ENCODE measurements at places on chromosomes 5 and 9.

GRCh38 chr5:143801252-143801939 is 10.6 kb upstream of the HMHB1 start:
- DNase-seq: no peak

- DNase-seq: no peak
Measured at GRCh38 chr5:87233143-87233542, 34.5 kb upstream of the RASA1 start.

DNA sequence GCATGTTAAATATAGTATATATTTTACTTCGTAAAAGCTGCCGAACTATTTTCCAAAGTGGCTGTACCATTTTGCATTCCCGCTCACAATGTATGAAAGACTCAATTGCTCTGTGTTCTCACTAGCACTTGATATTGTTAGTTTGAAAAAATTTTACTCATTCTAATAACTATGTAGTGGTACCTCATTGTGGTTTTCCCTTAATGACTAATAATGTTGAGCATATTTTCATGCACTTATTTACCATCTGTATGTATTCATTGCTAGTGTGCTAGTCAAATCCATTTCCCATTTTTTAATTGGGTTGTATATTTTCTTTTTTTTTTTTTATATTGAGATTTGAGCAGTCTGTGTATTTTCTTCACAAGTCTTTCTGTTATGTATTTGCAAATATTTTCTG is 58.4 kb downstream of the RANBP17 start:
- no peak for DNase-seq

GRCh38 chr5:73955271-73955846 is 329.4 kb downstream of the ARHGEF28 start:
- DNase-seq: no peak

DNA sequence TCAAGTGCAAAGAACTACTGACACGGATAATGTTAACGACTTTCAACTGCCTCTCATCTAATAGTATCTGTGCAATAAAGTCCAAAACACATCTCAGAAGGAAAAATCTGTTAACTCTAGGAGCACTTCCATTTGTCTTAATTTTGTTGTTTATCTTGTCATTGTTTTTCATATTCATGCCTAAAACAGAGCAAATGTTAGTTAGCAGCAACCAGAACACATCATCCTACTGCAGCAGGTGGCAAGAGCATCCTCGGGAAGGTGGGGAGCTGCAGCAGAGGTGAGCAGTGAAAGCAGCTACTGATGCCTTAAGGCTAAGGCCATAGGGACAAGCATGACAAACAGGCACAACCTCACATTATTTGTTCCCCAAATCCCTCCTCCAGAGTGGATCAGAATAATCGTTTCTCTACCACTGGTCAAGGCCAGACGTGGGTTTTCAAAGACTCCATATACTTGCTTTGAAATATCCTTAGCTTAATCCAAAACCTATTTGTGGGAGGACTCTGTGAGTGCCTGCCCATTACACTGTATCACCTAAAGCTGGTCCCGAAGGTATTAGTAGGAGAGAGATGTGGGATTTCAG is 1.0 kb downstream of the HMGCS1 start:
- DNase-seq: no peak

GRCh38 chr5:25029004-25029403 is 384.2 kb upstream of the CDH10 start:
- DNase-seq: no peak

DNA sequence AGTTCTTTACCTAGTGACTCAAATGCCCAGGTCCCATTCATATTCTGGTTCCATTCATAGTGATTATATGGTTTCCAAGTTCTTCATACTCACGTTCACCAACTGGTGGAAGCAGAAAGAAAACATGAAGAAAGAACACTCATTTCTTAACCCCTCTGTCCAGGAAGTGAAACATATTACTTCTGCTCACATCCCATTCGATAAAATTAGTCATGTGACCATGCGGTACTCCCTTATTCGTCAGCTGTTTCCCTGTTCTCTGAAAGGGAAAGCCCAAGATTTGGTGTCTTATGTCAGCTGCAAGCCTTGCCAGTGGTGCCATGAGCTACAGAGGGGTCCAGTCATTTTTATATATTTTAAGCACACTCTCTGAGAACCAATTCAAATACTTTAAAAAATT is 387.0 kb upstream of the DMAC1 start:
- DNase-seq: no peak

DNA sequence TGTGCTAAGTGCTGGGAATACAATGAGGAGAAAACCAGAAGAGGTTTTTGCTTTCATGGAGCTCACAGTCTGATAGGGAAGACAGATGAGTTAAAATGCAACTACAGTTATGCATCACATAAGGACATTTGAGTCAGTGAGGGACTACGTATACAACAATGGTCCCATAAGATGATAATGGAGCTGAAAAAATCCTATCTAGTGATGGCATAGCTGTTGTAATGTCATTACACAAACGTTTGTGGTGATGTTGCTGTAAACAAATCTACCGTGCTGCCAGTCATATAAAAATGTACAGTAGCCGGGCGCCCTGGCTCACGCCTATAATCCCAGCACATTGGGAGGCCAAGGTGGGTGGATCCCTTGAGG is 110.1 kb upstream of the RAD23B start:
- DNase-seq: no peak

DNA sequence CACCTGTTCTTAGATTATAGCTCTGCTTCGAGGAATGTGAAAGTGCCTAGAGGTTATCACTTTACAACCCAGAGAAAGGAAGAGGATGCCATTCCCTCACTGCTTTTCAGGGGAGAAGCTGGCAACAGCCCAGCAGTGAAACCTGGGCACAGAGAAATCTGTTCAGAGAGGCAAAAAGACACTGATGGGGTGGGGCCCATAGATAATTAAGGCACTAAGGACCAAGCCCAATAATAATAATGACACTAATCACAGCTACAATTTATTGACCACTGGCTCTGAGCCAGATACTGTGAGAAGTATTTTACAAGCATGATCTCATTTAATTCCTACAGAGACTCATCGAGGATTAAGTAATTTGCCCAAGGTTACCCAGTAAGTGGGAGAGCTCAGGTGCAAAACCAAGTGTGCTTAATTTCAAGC is 168.3 kb downstream of the PIK3R1 start:
- DNase-seq: no peak

DNA sequence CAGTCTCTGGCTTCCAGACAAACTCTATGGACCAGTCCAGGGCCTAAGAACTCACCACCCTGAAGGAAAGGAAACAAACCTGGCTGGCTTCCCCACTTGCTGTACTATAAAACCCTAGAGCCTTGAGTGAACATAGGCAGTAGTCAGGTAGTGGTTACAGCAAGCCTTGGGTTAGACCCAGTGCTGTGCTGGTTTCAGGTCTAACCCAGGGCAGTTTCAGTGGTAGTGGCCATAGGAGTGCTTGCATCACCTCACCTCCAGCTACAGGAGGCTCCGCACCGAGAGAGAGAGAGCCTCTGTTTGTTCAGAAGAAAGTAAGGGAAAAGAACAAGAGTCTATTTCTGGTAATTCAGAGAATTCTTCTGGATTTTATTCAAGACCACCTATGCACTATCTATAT is 714.1 kb upstream of the CDH10 start:
- no peak for DNase-seq

DNA sequence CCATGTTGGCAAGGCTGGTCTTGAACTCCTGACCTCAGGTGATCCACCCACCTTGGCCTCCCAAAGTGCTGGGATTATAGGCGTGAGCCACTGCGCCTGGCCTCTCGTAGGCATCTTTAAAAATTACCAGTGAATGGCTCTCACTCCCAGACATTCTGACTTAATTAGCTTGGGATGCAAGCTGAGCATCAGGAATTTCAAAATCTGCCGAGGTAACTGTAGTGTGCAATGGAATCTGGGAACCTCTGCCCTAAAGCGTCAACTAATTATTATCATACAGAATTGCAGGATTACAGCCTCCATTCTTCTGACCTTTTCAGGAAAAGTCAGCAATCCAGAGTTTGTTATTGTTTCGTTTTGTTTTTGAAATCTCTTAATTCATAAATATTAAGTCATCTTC is 213.4 kb upstream of the DMAC1 start:
- DNase-seq: peak; percentile 17

DNA sequence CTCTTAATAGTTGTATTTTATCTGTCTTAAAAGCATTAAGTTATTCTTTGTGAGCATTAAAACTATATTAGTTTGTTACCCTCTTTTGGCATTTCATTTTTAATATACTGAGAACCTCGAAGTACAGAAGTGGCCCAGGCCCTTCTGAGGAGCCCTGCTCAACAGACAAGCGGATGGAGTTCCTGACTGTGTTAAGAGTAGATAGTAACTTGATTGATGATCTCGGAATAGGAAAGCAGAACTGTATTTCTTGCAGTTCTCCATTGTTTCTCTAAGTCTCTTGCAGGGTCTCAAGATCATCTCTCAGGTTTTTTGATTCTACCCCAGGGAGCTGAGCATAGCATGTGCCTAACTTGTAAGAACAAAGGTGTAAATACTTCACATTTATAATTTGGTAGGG is 139.6 kb downstream of the SMARCA2 start:
- no peak for DNase-seq

GRCh38 chr5:177545487-177546257 is 8.7 kb downstream of the FAM193B start:
- DNase-seq: peak; percentile 82

DNA sequence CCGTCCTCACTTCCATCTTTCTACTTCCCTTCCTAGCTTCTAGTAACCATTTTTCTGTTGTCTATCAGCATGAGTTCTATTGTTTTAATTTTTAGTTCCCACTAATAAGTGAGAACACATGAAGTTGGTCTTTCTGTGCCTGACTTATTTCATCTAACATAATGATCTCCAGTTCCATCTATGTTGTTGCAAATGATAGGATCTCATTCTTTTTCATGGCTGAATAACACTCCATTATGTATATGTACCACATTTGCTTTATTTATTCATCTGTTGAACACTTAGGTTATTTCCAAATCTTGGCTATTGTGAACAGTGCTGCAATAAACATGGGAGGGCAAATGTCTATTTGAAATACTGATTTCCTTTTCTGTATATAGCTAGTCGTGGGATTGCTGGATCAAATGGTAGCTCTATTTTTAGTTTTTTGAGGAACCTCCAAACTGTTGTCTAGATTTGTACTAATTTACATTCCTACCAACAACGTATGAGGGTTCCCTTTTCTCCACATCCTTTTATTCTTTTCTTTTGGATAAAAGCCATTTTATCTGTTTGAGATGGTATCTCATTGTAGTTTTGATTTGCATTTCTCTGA is 50.3 kb downstream of the NSD1 start:
- DNase-seq: no peak

DNA sequence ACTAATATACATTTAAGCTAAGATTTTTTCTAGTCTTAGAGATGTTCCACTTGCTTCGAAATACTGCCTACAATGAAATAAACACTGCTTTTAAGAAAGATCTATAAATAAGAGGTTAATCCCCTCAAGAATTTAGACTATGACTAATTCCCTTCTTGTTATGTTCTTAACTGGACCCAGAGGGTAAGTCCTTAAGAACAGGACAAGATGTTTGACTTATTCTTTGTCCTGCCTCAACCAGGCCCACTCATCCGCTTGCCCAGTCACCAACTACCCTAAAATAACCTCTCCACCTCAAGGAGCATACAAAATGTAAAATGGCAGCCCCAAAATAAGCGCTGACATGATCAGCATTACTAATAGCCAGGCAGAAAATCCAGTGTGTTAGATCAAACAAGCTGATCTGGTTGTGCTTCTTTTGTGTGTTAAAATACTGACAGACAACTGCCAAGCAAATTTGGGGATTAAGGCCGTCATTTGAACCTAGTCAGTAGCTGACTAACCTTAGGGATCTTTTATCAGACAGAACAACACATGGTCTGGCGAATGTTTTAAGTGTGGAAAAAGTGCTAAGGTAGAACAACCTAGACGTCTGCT is 93.7 kb upstream of the SMC5 start:
- no peak for DNase-seq

GRCh38 chr9:13427587-13427986 is 148.1 kb upstream of the MPDZ start:
- peak; percentile 24 for DNase-seq

GRCh38 chr5:65742565-65743231 is 20.7 kb downstream of the NLN start:
- DNase-seq: peak; percentile 79

DNA sequence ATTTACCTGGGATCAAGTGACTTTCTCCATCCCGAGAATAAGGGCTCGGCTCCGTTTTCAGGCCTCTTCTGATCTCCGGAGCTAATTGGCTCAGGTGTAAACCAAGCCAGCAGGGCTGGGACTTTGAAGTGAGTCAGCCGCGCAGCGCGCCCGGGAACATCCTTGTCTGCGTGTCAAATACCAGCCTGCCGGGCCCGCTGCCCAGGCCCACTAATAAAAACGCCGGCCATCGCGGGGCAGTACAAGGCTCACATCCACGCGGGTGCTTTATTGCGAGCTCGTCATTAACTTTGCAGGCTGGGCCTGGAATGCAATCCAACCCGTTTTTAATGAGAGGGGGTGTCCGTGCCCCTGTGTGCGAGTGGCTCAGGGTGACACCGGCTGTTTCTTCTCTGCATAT is 416.8 kb downstream of the IRX2 start:
- no peak for DNase-seq

DNA sequence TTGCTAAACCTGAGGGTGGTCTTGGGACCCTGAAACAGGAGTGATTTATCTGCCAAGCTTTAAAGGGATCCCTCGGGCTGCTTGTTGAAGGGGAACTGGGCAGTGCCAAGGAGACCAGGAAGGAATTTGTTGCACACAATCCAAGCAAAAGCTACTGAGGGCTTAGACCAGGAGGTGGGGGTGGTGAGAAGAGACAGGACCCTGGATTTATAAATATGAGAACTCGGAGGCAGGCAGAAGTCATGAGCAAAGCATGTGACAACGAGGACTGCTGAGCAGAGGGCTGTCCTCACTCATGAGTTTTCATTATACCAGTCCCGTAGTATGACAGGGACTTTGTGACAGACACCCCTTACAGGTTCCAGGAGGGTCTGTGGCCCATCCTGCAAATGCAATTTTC is 237.3 kb downstream of the DRD1 start:
- no peak for DNase-seq

GRCh38 chr9:117487555-117488175 is 72.8 kb upstream of the ASTN2 start:
- peak; percentile 4 for DNase-seq

DNA sequence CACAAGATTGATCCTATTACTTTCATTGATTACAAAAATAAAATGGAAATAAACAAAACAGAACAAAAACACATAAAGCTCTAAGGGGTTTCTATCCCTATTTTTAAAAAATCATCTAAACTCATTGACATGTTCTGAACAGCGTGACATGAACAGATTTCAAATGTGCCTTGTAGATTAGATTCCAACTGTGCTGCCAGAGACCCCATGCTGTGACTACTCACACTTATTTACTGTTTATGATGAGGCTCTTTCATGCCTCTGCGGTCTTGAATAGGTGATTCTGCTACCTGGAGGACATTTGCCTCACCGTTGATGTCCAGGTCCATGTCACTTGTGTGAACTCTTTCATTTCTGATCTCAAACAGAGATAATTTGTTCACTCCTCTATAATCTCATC is 990.2 kb downstream of the CDH12 start:
- no peak for DNase-seq
